Sigmoid colon (tissue), 7 donors: ENCODE measurements at places on chromosomes 3 and 15. TPM values are rescaled to one million over a fixed set of nuclear protein-coding genes. Genes with fewer than 3 reads are reported as not detected.

The C3orf20 gene
- not detected for total RNA-seq

GRCh38 chr3:137990427-137990826 lies 19.5 kb upstream of the CLDN18 start:
- H3K36me3 ChIP-seq = no peaks in the 10 kb centered on the region
- DNase-seq = no peak

DNA sequence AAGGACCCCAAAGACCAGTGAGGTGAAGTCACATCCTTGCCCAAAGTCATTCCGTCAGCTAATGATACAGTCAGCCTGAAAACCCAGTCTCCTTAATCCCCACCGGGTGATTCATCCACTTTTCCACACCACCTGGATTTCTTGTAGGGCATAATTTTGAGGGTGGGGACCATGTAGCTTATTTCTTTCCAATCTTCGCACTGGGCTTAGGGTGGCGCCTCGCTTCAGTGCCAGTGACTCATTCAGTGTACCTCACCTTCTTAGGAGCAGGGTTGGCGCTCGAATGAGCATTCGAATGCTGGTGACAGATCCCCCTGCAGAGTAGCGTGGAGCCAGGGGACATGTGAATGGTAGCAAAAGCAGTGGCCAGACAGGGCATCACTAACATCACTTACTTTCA lies 24.0 kb downstream of the BMF start:
- no peak overlapping the region for H3K27ac ChIP-seq
- peaks cover 65% of the 10 kb centered on the region for H3K4me1 ChIP-seq
- no peak for DNase-seq
- no peaks in the 10 kb centered on the region for H3K27me3 ChIP-seq
- no peaks in the 10 kb centered on the region for H3K36me3 ChIP-seq

- H3K4me1 ChIP-seq = no peaks in the 10 kb centered on the region
- H3K36me3 ChIP-seq = no peaks in the 10 kb centered on the region
These were observed 369.6 kb downstream of the OTOL1 start for GRCh38 chr3:161866176-161866575.

DNA sequence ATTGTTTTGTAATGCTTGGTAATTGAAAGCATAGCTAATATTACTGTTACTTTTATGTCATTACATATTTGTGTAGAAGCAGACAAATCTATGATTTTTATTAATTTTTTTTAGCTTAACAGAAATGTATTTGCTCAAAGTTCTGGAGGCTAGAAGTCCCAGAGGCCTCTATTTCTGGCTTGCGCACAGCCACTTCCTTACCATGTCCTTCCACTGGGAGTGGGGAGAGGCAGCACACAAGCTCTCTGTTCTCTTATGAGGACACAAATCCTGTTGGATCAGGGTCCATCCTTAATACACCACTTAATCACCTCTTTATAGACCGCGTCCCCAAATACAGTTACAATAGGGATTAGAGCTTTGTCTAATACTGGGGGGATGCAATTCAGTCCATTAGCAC lies 1061.4 kb downstream of the OTOL1 start:
- no peak for DNase-seq
- no peak overlapping the region for H3K4me3 ChIP-seq
- H3K4me1 ChIP-seq = no peaks in the 10 kb centered on the region
